Activated CD8-positive, alpha-beta memory T cell treated with anti-CD3 and anti-CD28 coated beads for 4 hours (primary cell): ENCODE measurements at places on chromosomes 3 and 15.

GRCh38 chr3:78988324-78988723 is 779.5 kb downstream of the ROBO1 start:
- DNase-seq = no peak

GRCh38 chr15:75389791-75390382 is 21.5 kb upstream of the MAN2C1 start:
- DNase-seq = no peak

- no peak for DNase-seq
Measured at GRCh38 chr3:30181581-30181980, 424.8 kb upstream of the TGFBR2 start.

DNA sequence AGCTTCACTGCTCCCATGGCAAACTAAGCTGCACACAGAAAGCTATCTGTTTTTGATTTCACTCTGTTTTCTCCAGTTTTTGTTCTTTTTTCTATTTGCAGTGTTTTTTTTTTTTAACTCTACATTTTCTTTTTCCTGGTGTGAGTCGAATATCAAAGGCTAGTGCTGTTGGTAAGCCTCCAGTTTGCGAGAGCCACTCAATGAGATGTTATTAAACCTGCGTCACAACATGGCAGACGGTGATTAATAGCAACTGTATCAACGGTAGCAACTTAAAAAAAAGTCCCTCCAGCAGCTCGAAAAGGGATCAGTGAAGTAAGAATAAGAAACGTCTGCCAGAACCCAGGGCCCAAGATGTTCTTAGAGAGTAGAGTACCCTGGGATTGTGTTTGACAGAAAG is 84.1 kb downstream of the MEIS2 start:
- DNase-seq = no peak

GRCh38 chr3:4588466-4588865 is 95.3 kb downstream of the ITPR1 start:
- no peak for DNase-seq

- DNase-seq = no peak
Measured at GRCh38 chr3:38564631-38565338, 68.6 kb downstream of the EXOG start.

- no peak for DNase-seq
Measured at GRCh38 chr3:193831495-193832455, 238.8 kb downstream of the OPA1 start.

GRCh38 chr3:34178415-34178814 is 380.0 kb downstream of the PDCD6IP start:
- no peak for DNase-seq

- DNase-seq = no peak
Measured at GRCh38 chr3:152243721-152244516, 24.8 kb upstream of the MBNL1 start.

GRCh38 chr3:57733790-57734189 is 22.3 kb upstream of the SLMAP start:
- DNase-seq = no peak

DNA sequence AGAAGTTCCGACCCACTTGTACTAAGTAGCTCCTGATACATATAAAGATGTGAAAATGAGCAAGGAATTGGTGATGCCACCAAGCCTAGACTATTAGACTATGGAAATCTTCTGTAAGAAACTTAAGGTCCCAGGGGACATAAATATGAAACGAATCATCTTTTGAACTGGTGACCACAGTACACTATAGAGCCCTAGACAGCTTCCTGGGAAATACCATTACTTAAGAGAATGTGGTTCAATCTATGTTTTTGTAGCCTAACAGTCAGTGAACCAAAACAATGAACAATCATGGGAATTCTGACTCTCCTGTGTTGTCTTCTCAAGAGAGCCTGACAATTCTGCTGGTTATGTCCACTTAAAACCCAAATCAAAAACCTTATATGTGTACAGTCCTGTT is 191.6 kb downstream of the GREM1 start:
- no peak for DNase-seq

DNA sequence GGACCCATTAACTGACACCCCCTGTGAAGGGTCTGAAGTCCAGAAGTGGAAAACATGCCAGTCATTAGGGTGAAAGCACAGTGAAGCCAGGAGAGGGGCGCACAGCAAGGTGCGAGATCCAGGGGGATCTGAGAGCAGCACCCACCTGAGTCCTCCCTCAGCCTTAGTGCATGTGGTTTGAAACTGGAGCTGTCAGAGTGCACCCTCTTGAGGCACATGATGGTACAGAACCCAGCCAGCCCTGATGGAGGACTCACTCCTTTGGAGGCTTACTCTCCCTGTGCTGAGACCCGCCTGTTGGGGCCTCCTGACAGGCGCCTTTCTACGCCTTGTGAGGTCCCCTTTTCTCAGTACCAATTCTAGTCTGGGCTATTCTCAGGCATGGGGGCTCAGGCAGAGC is 77.8 kb downstream of the IL20RB start:
- no peak for DNase-seq

DNA sequence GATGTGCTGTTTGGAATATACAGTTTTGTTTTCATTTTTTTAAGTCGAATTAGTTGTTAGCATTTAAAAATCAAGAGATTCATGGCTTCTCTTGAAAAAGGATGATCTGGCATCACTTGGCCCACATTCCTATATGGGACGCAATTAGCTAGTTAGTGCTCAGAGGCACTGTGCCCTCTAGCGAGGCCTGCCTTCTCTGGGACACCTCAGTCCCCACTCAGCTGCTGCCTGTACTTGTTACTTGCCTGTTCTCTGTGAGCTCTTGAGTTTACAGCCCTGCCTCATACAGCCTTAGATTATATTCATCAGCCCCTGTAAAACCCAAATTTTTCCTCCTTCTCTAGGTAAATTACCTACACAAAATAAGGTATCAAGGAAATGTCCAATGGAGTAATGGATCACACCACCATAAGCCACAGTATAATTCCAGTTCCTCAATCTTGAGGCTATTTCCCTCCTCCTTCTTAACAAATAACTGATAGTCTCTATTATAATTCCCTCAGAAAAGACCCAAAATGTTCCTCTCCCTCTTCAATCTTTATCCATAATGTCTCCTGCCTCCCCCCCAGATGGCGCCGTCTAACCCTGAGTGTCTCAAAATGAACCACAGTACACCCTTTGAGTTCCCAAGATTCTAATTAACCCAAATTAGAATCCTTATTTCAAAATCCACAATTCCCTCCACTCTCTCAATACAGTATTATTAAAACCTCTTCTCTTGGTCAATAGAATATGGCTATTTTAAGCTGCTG is 2.7 kb downstream of the ZMAT3 start:
- no peak for DNase-seq

- no peak for DNase-seq
Measured at GRCh38 chr3:141093971-141094684, 43.0 kb downstream of the SPSB4 start.

DNA sequence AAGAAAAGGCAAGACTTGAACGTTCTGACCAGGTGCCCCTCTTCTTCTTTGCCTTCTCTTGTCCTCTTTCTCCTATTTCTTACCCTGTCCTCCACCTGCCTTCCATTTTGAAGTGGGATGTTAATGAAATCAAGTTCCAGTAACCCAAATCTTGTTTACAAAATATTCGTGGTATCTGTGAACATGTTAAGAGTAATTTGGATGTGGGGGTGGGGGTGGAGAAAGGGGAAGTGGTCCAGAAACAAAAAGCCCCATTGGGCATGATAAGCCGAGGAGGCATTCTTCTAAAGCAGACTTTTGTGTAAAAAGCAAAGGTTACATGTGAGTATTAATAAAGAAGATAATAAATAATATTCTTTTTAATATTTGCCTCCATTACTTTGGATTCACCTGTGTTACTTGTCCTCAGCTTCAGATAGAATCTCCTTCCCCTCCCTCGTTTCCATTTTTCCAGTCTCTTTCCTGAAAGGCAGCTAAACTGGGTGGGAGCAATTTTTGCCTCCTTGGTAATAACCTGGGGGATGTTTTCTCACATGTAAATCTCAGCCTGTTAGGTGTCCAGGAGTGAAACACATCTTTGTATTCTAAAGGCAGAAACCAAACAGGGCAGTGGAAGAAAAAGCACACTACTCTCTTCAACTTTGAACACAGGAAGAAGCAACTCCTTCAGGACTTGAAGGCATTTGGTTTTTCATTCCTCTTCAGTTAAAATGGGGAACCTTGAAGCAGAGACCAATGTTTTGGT is 3.2 kb downstream of the CHST2 start:
- no peak for DNase-seq

DNA sequence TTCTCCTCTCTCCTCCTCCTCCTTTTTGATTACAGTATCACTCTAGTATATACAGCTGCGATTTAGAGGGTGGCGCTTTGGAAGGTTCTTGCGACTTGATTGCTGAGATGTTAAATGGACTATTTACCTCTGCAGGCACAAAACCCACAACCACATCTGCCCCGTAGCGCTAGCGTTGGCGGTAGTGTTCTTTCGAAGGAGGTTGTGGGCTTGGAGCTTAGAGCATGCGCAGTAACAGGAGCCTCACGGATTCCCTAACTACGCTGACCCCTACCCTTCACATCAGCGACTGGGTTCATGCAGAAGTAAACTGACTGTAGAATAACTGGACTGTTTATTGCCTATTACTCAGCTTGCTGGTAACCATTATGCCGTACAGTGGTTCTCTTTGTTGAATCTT is 58.0 kb downstream of the CGGBP1 start:
- DNase-seq = no peak
